ENCODE measurements at places on chromosomes 5 and 9.

DNA sequence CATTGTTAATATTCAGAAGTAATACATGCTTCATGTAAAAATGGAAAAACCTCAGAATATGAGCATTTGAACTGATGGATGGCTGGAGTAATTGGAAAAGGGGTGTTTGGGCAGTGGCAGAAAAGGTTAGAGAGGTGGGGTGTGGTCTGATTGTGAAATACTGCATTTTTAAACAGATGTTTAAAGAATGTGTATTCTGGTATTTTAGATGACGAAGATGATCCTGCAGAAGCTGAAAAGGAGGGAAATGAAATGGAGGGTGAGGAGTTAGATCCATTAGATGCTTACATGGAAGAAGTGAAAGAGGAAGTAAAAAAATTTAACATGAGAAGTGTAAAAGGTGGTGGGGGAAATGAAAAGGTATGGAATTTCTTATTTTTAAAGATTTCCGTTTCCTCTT lies 18.8 kb downstream of the DDX46 start:
- DNase-seq: no peak

GRCh38 chr5:144328980-144329379 lies 158.3 kb downstream of the KCTD16 start:
- DNase-seq: peak; percentile 32

- DNase-seq: no peak
Measured at GRCh38 chr9:124012368-124013301, 1.1 kb downstream of the LHX2 start.

- DNase-seq: no peak
Measured at GRCh38 chr5:123746683-123747360, 234.8 kb downstream of the CSNK1G3 start.

GRCh38 chr9:92295240-92295790 lies 1.8 kb upstream of the IARS1 start:
- DNase-seq: no peak

DNA sequence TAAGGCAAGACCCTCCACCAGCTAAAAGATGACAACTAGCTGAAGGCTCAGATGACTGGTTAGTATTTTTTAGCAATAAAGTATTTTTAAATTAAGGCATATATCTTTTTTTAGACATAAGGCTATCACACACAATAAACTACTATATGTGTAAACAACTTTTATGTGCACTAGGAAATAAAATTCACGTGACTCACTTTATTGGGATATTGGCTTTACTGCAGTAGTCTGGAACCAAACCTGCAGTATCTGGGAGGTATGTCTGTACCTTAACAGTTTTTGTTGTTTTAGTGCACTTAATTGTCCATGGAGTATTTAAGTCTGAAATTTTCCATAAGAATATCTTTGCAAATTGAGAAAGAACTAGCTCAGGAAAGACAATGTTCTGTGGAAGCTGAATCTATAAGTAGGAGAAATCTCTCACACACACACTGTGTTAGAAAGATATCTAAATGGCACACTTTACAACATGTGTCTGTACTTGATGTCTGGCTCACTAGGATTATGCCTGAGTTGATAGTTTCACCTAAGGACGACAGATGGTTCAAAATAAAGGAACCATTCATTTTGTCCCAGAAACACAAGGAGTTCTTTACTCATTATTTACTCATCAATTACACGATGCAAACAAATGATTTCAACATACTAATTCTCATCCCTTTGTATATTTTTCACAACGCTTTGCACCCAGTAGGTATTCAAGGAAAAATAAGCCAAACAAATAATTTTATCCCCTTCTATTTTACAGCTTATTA lies 4.6 kb downstream of the RAPGEF6 start:
- DNase-seq: no peak
